ENCODE measurements at places on chromosomes 13 and 19.

GRCh38 chr13:98141509-98142379 lies 1.1 kb upstream of the FARP1 start:
- peak; percentile 11 for DNase-seq

GRCh38 chr19:10921910-10922637 lies 6.4 kb downstream of the YIPF2 start:
- DNase-seq: no peak

GRCh38 chr13:53105477-53105876 lies 76.9 kb downstream of the OLFM4 start:
- DNase-seq: no peak

DNA sequence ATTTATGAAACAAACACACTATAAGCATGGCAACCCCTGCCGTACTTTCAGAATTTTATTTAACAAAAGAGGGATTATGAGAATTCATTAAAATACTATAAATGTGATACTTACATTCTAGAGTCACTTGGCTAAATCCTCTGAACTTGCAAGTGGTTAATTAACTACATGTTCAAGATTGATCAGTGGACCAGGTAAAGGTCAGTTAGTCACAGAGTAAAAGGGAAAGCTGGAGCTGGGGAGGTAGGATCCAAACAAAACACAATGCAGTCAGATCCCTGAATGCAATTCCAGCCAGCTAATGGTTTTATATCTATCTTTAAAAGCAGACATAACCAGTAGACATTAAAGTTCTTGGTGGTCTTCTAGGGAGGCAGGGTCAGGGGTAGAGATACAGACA lies 270.5 kb downstream of the DIAPH3 start:
- DNase-seq: no peak

- DNase-seq: no peak
Measured at GRCh38 chr19:46392252-46392801, 21.0 kb downstream of the CCDC8 start.

DNA sequence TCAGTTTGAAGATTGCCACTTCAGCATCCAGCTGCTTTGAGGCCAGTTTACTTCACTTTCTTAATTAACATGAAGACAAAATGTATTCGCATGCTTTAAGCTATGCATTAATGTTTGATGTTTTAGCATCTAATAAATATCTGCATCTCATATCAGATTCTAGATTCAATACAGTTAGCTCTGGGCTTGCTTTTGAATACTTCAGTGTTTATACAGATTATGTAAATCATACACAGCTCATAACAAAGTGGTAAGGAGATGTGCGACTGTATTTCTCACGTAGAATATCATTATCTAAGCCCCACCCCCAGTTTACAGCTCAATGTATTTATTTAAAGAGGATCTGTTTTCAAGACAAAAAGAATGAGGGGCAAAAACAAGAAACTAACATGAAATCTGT lies 770.5 kb downstream of the PCDH9 start:
- no peak for DNase-seq

DNA sequence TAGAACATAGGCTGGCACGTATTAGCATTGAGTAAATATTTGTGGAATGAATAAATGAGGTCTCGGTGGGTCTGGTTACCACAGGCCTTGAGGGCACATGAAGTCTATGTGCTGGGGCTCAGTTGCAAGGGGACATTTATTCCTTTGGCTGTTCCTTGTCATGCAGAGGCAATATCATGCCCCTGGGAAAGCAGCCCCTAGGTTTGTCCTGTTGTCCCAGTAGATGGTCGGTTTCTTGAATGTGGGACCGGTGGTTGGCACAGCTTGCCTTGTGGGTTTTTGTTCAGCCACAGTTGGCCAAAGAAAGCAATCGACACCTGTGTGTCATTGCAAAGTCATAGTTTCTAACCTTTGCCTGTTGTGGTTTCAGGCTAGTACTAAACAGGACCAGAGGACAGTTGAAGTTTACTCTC lies 24.7 kb upstream of the GPR183 start:
- DNase-seq: no peak

DNA sequence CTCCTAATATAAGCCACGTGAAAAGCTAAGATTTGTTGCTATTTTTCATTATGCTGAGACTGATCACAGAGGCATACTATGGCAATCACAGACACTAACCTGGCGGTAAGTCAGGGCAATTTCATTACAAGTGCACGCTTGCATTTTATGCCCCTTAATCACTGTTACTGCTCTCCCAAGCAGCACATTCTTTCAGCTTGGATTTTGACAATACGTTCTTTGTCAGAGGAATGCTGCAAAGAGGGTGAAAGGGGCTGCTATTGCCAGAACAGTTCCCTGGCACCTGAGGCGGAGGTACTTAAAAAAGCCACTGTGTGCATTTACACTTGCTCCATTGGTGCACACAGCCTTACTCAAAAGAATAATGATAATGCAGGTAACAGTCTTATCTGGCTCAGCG lies 346.6 kb downstream of the RFC3 start:
- no peak for DNase-seq

DNA sequence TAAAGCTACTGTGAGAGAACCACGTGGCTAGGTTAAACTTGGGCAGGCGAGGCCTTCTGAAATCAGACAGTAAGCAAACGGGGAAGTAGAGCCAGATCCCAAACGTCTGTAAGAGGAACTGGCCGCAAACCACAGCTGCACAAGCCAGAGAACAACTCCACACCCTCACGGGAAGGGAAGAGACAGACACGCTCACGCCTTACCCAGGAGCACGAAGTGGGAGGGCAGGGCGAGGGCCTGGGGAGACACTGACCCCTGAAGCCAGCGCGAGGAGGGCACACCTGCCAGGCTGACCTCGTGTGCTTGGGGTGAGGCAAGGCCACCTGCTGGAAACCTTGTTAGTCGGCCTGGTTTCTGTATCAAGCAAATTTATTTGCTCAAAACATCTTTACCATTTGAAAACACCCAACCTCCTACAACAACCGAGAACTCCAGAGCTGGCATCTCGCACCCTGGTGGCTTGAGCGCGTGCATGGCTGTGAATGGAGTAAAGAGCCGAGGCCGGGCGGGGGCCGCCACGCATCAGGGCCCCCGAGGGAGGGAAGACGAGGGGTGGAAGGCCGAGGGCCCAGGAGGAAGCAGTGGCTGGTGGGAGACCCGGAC lies 7.3 kb downstream of the POLR2E start:
- DNase-seq: no peak

DNA sequence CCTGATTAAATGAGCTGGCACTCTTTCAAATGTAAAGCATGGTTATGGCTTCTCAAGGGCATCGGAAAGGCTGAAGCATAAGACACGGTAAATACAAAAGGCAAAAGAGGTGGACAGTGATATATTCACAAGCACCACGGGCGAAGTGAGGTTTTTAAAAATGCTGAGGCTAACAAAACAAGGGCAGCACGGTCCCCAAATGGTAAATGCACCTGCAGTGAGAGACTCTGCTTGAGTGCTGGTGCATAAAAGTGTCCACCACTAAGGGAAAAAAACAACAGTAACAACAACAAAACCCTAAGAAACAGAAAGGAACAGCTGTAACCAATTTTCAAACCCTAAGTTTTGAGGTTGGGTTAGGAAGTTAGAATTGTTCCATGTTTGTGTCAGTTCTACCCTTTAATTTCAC lies 234.9 kb downstream of the PCDH9 start:
- no peak for DNase-seq

DNA sequence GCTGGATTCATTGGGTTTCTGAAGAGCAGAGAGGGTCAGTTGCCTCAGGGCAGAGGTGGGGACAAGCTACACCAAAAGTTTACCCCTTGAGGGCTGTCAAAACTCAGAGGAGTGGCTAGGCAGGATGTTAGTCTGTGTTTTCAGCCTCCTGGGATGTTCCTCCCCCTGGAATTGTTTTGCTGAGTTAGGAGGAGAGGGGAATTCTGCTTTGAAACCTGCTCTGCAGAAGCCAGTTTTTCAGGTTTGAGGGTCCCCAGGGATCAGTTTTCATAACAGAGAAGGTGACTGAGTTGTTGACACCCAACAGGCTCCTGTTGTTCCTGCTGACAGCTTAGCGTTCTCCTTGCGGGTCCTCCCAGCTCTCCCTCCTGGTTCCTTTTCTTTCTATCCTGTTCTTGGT lies 121.9 kb upstream of the TMTC4 start:
- DNase-seq: no peak

GRCh38 chr19:3969435-3970312 lies 1.2 kb downstream of the DAPK3 start:
- DNase-seq: no peak

- no peak for DNase-seq
Measured at GRCh38 chr19:54114340-54115108, 933 bp downstream of the TFPT start.

- DNase-seq: no peak
Measured at GRCh38 chr19:49390929-49391359, 2.9 kb downstream of the KASH5 start.

DNA sequence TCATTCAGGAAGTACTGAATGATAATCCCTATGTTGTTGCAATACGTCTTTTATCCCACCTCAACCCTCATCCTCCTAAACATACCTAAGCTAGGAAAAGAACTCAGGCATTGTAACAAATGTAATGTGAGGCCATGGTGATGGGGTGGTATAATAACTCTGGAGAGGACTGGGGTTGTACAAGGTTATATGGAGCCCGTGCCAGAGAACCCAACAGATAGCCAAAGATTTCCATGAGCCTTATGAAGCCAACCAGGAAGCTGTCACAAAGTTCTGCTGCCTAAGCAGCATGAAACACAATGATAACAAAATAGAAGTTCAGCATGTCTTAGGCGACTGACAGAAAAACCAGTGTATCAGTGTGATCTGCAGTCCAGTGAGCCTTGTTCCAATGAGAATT lies 394.1 kb upstream of the NBEA start:
- DNase-seq: no peak
